ENCODE measurements at places on chromosomes 2 and 18.

- no peak for DNase-seq
Observed at GRCh38 chr2:121565389-121566250, 34.9 kb downstream of the RNU4ATAC start.

DNA sequence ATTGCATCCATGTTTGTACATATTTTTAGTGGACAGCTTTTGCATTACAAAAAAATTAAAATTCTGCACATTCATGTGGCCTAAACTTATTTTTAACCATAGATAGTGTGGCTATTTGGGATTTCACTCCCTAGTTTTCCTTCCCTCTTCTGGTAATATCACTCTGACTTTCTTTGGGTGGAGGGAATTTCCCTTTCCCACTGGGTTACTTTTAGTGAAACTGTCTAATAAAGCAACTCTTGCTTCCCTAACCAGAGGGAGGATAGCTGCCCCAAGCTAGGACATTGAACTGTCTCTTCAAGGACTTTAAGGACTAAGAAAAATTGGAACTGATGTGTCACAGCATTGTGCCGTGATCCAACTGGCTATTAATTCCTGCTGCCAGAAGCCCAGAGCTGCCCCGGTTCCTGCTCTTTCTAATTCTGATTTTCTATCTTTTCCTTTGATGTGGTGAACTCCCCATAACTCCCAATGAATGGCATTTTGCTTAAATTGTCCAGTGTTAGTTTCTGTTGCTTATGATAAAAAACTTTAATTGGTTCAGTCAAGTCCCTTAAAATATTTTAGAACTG lies 20.0 kb upstream of the EFR3B start:
- no peak for DNase-seq

GRCh38 chr2:106959975-106960682 lies 74.2 kb upstream of the ST6GAL2 start:
- no peak for DNase-seq

DNA sequence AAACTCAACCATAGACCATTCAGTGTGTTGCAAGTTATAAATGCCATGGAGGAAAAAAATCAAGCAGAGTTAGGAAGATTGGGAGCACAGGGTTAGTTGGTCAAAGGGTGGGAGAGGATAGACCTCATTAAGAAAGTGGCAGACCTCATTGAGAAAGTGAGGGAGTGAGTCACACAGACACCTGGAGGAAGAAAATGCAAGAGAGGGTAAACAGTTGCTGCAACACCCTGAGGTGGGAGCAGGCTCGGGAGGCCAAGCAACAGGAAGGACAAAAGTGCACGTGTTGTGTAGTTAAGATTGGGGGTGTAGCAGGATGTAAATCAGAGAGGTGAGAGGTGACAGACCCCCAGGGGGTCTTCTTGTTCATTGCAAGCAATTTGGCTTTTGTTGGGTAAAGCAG lies 6.4 kb downstream of the IL1RL1 start:
- DNase-seq = no peak

DNA sequence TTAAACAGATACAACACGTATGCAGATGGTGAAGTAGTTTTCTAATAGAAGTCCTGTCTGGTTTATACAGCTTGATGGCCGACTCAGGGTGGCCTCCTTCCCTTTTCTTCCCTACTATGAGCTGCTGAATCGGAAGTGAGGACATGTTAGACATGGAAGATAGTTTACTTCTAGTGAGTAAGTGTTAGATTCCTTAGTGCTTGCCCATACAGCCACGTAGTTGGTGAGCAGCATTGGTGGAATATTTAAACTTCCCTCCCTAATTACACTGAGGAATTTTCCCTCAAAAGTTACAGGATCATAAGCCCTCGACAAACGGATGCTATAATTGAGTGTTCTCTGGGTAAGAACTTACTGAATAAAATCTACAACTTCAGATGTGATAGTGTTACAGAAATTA lies 52.1 kb downstream of the RHBDD1 start:
- DNase-seq = no peak

DNA sequence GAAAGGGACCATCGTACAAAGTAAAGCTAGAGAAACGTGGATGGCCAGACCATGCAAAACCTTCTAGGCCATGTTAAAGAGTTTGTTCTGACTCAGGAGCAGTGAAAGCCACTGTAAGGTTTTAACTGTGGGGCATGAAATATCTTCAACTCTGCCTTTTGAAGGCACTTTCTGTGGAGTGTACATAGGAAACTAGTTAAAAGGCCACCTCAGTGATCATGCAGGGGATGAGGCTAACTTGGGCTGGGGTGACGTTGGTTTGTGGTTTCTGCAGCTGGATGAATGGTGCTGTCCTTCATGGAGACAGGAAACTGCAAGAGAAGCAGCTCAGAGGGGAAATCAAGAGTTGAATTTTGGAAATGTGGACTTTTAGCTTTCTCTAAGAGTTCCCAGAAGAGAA lies 190.7 kb downstream of the CDCA7 start:
- DNase-seq = no peak

DNA sequence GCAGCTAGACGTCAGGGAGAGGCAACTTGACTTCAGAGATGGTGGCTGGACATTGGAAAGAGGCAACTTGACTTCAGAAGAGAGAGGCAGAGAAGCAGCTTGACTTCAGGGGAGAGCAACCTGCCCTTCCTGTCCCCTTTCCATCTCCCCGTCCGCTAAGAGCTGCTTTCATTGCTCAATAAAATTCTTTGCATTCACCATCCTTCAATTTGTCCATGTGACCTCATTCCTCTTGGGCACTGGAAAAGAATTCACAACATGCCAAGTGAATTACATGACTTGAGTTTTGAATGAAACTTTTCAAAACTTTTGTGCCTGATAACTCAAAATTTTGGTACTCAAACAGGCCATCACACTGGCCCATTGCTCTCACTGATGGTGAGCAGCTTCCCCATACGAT lies 158.9 kb downstream of the DPP4 start:
- DNase-seq = no peak

DNA sequence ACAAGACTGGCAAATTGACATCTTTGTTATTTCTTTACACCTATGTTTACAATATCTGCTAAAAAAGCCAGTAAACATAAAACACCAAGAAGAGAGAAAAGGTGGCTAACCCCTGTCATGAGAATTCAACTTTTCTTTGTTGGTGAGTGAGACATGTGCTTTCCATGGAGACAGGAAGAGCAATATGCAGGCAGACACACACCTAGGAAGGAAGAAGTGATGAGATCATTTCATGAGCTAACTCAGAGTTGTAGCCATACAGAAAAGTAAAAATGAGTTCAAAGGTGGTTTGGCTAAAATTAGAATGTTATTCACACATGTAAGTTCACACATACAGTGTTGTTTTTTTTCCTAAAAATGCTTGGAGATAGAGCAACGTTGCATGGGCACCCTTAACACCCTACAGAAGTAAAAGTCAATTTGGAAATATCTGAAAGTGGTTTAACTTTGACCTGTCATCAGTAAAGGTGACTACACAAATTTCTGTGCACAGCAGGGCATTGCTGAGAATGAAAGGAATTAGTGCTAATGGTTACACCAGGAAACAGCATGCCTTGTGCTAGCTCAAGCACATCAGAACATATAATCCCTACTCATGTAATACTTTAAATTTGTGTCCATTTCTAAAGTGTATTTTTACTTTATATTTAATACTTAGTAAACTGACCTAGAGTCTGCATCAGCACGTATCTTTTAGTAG lies 557.6 kb downstream of the CBLN2 start:
- DNase-seq = no peak

DNA sequence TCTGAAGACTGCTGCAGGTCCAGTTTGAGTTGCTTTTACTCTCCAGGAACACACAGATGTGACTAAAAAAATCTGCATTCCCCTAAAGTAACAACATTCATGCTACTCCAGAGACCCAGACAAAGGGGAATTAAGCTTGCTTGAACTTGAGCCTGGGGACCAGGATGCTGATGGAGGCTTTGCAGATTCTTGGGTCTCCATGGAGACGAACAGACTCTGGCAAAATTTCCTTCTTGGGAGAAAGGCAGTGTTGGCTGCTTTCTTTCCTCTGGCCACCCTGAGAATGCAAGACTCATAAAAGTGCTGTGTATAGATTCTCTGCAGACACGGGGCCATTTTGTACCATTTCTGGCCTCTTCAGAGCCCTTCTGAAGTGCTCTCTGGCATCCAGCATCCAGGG lies 112.0 kb downstream of the ACTR3 start:
- DNase-seq = no peak

DNA sequence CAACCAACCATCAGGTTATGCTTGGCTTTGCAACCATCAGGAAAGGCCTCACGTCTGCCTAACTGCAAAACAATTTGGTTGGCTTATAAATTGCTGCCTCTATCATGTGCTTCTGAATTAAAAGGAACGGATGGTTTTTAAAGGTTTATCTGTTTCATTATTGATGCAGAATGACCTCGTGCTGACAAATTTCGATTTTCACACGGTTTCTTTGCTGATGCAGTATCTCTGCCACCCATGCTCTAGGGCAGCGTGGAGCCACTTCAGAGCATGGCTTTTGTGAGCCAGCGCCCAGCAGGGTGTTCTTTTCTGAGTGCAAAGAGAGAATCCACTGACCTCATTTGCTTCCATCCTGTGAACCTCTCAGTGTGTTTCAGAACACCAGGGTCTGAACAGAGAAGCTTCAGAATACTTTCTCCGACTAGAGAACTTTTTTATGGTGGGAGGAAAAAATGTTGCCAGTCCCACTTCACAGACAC lies 143.1 kb upstream of the L3MBTL4 start:
- DNase-seq = no peak

GRCh38 chr2:24399434-24400206 lies 39.3 kb upstream of the ITSN2 start:
- no peak for DNase-seq

DNA sequence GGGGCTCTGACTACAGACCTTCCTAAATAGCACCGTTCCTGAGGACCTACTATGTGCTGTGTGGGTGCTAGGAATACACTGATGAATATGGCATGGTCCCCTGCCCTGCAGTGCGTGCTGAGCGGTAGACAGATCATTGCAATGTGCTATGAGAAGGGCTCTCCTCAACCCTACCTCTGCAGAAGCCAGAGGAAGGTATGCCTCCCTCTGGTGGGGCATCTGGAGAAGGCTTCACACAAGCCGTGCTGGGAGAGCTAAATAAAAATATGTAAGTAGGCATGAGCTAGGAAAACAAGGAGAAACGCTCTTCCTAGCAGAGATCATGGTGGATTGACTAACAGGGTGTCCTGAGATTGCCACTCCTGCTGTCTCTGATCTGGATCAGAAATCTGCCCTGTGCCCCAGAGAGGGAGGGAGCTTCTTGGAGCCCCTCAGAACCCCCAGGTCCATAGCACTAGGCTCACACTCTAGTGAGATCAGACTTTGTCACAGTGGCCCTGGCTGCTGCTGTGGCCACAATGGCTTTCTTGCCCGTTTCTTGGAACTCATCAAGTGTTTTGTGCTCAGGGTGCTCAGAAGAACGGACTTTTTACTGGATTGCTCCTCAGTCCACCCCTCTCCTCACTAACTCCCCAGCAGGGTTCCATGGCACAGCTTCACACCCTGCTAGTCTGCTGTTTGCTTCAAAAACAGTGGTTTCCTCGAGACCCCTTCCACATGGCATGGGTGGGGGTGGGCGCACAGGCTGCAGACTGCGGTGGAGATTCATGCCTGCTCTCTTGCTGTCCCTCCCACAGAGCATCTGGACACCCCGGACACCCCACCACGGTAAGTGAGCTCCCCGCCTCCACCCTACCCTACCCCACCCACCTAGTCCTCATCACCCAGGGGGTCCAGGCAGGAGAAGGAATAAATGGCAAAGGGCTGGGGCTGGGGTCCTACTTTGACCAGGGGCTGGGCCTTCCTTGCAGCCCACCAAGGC lies 14.2 kb downstream of the SIGLEC15 start:
- no peak for DNase-seq

DNA sequence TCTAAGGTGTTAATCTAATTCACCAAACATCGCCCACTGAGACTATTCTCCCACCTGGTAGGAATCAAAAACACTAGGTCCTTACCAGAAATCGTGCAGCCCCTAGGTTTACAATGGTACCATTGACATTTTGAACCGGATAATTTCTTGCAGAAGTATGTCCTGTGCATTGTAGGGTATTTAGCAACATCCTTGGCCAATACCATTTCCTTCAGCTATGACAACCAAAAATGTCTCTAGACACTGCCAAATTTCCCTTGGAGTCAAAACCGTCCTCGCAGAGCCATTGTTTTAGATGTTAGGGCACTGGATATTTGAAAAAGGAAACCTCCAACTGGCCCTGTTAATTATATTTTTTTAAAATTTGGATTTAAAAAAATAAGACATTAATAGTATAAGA lies 3.8 kb downstream of the VPS54 start:
- DNase-seq = no peak
